Activated CD8-positive, alpha-beta T cell treated with anti-CD3 and anti-CD28 coated beads, Interleukin-2, amount 10 ng/mL, durations not matched to agents 7 days and 5 days (primary cell): ENCODE measurements at places on chromosomes 7 and 10. TPM values are rescaled to one million over a fixed set of nuclear protein-coding genes. Genes with fewer than 3 reads are reported as not detected.

DNA sequence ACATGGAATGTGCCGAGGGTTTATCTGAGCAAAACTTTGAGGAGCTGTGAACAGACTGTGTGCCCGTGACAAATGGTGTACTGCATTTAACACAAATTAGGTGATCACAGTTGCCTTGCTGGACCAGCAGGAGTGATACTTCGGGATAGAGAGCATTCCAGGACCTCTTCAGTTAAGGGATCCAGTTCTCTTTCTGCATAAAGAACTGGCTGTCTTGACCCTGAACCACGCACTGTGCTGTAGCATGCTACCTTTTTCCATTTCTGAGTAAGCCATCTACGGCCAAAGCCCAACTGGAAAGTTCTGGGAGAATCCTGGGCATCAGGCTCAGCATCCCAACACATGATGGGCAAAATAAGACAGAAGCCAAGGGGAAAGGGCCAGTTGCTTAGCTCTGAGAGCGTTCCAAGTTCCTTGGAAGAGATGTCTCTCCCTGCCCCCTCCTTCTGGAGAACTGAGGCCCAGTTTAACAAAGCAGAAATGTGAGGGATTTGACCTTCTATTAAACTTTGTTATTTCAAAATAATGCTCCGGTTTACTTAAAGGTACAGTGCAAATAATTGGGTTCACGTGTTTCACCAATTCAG lies 37.9 kb upstream of the ADD3 start:
- no peaks in the 10 kb centered on the region for H3K4me1 ChIP-seq
- H3K27me3 ChIP-seq = peaks cover 6% of the 10 kb centered on the region
- DNase-seq = no peak
- no peak overlapping the region for H3K27ac ChIP-seq

DNA sequence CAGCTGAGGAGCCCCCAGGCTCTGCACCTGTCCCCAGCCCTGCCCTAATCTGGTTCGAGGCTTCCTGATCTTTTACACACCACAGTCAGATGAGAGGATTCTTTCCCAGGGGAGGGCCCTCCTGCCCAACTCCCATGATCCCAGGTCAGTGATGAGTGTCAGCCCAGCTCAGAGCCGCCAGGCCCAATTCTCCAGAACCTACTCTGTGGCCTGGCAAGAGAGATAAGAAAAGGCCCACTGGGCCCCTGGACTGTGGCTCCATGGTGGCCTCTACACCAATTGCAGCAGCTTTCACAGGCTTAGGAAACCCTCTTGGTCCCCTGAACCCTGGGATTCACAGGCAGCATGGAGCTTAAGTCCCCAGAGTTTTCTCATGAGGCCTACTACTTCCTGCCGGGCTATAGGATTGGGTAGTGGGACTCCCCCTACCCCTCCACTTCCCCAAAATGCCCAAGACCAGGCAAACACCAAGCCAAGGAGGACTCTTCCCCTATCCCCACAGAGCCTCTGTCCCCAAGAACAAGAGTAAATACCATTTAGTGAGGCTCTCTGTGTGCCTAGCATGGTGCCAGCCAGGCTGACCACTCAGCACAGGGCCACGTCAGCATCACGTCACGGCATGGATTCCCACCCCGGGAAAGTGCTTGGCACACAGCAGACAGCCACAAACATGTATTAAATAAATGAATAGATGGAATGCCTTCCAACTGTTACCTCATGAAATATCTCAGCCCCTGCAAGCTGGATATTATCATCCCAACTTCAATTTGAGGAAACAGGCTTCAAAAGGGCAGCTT lies 100.0 kb downstream of the GRID1 start:
- H3K4me1 ChIP-seq = no peaks in the 10 kb centered on the region
- H3K36me3 ChIP-seq = no peaks in the 10 kb centered on the region
- no peak overlapping the region for H3K27ac ChIP-seq
- H3K27me3 ChIP-seq = peaks cover 16% of the 10 kb centered on the region

- no peak overlapping the region for H3K27ac ChIP-seq
- DNase-seq = no peak
- H3K4me1 ChIP-seq = peaks cover 9% of the 10 kb centered on the region
- H3K4me3 ChIP-seq = no peak overlapping the region
Observed at GRCh38 chr7:149561072-149561471, 63.5 kb upstream of the ZNF746 start.

DNA sequence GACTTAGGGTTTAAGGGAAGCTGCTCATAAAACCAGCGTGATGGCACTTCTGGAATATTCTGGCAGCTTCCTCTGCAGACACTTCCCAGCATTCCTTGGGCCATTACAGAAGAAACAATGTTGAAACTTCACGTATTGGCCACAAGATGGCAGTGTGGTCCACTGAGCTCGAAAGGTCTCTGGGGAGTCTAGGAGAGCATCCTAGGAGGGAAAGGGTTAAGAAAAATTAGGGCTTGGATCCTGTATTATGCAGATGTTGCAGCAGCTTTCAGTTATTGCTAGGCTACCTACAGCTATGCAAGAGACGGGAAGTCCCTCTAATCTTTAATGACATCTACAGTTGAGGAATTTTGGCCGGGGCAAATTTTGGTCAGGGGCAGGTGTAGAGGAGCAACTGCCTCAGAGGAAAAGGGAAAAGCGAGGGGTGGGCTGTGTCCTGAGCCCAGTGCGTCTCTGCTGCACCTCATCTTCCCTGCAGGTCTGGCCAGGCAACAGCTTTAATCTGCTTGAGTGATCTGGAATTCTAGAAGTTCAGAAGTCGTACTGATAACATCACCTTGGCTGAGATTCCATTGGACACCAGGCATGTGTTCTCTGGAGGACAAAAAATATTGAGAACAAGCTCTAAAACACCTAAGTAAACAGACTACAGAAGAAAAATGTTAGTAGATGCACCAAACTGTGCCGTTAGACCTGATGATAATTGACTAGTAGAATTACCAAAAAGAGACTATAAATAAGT lies 220.8 kb upstream of the PRSS58 start:
- peak; percentile 53 for DNase-seq
- H3K27me3 ChIP-seq = no peaks in the 10 kb centered on the region
- peaks cover 56% of the 10 kb centered on the region for H3K4me1 ChIP-seq

- H3K27me3 ChIP-seq = no peaks in the 10 kb centered on the region
- no peaks in the 10 kb centered on the region for H3K36me3 ChIP-seq
- no peak for DNase-seq
- H3K27ac ChIP-seq = no peak overlapping the region
Observed at GRCh38 chr7:19783541-19783940, 10.1 kb upstream of the TMEM196 start.

Gene LIPK
- not detected for total RNA-seq

- H3K27ac ChIP-seq = no peak overlapping the region
- H3K4me1 ChIP-seq = no peaks in the 10 kb centered on the region
- H3K27me3 ChIP-seq = no peaks in the 10 kb centered on the region
- no peak for DNase-seq
- H3K4me3 ChIP-seq = no peak overlapping the region
- H3K36me3 ChIP-seq = no peaks in the 10 kb centered on the region
Observed at GRCh38 chr7:114365791-114366190, 48.8 kb upstream of the FOXP2 start.

- H3K4me1 ChIP-seq = no peaks in the 10 kb centered on the region
- H3K36me3 ChIP-seq = no peaks in the 10 kb centered on the region
- DNase-seq = no peak
- no peak overlapping the region for H3K27ac ChIP-seq
Observed at GRCh38 chr7:142401951-142402350, 144.1 kb upstream of the PRSS58 start.

Gene ABCB8
- 49.5 TPM for total RNA-seq

GRCh38 chr7:7972128-7972527 lies 3.5 kb downstream of the GLCCI1 start:
- H3K36me3 ChIP-seq = no peaks in the 10 kb centered on the region
- H3K27me3 ChIP-seq = no peaks in the 10 kb centered on the region
- H3K4me3 ChIP-seq = no peak overlapping the region
- peak; percentile 34 for DNase-seq

GRCh38 chr7:79810916-79811315 lies 323.7 kb upstream of the GNAI1 start:
- no peaks in the 10 kb centered on the region for H3K27me3 ChIP-seq
- no peak for DNase-seq
- no peaks in the 10 kb centered on the region for H3K36me3 ChIP-seq
- H3K4me3 ChIP-seq = no peak overlapping the region

DNA sequence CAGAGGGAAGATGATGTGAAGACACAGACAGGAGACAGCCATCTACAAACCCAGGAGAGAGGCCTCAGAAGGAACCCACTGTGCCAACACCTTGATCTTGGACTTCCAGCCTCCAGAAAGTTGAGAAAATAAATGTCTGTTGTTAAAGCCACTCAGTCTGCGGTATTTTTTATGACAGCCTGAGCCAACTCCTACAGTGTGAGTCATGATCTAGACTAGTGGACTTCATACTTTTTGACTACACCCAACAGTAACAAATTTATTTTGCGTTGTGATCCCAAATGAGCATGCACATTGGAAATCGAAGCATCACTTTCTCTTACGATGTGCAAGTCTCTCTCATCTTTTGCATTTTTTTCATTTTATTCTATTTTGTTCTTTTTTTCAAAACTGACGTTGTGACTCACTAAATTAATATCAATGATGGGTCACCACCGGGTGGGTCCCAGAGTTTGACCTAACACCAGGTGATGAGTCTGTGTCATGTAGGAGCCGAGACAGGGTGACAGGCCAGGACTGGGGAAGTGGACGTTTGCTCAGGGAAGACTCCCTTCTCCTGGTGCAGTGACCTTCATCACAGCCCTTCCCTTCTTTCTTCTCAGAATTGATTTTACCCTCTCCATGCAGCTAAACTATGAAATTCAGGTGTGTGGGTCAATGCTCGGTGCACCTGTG lies 28.9 kb downstream of the PHYH start:
- peaks cover 3% of the 10 kb centered on the region for H3K27me3 ChIP-seq
- no peak for DNase-seq
- no peak overlapping the region for H3K27ac ChIP-seq
- no peaks in the 10 kb centered on the region for H3K36me3 ChIP-seq

GRCh38 chr10:114103284-114103683 lies 59.6 kb downstream of the ADRB1 start:
- no peaks in the 10 kb centered on the region for H3K36me3 ChIP-seq
- H3K27ac ChIP-seq = no peak overlapping the region
- peaks cover 38% of the 10 kb centered on the region for H3K4me1 ChIP-seq
- peaks cover 40% of the 10 kb centered on the region for H3K27me3 ChIP-seq

- H3K36me3 ChIP-seq = no peaks in the 10 kb centered on the region
- no peak overlapping the region for H3K4me3 ChIP-seq
- no peak for DNase-seq
- H3K27me3 ChIP-seq = peaks cover 16% of the 10 kb centered on the region
Observed at GRCh38 chr10:118107541-118107940, 60.8 kb upstream of the RAB11FIP2 start.

- no peaks in the 10 kb centered on the region for H3K36me3 ChIP-seq
- no peak for DNase-seq
- H3K27me3 ChIP-seq = peaks cover 3% of the 10 kb centered on the region
- H3K4me3 ChIP-seq = no peak overlapping the region
- no peaks in the 10 kb centered on the region for H3K4me1 ChIP-seq
- no peak overlapping the region for H3K27ac ChIP-seq
Observed at GRCh38 chr10:87646935-87647334, 12.7 kb upstream of the PAPSS2 start.

GRCh38 chr7:3730276-3730675 lies 429.2 kb downstream of the SDK1 start:
- H3K36me3 ChIP-seq = no peaks in the 10 kb centered on the region
- no peak overlapping the region for H3K27ac ChIP-seq
- no peak overlapping the region for H3K4me3 ChIP-seq
- no peaks in the 10 kb centered on the region for H3K4me1 ChIP-seq

DNA sequence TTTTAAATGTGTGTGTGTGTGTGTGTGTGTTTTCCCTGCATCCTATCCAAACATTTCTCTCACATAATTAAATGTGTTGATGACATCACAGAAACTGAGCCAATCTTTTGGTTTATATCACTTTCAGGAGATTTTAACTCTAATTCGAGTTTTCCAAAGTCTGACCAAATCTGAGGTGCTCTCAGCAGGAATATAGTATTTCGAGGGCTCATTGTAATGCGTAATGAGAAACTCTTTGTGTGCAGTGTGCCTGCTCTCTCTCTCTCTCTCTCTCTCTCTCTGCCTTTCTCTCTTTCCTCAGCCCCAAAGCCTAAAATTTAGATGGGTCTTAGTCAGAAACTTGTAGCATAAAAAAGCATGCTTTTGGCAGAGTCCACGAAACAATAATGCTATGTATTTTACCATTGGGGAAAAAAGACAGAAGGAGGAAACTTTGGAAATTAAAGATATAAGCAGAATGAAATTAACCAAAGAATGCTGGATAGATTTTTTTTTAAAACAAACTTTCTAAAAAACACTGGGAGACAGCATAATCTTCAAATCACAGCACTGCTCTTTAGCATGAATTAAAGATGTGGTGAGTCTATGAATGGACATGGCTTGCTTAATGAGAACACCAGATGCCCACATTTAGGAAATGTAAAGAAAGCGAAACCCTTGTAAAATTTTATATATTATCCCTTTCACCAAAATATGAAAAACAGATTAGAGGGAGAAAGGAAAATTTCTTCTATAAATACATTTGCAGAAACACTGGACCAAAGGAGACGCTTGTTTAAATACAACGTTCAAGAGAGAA lies 206.8 kb upstream of the HABP2 start:
- H3K4me3 ChIP-seq = no peak overlapping the region
- no peak overlapping the region for H3K27ac ChIP-seq
- no peaks in the 10 kb centered on the region for H3K36me3 ChIP-seq
